Stimulated activated CD8-positive, alpha-beta memory T cell treated with anti-CD3 and anti-CD28 coated beads, Interleukin-7, amount 100 ng/mL, for 1 hour (primary cell): ENCODE measurements at places on chromosomes 2 and 18.

DNA sequence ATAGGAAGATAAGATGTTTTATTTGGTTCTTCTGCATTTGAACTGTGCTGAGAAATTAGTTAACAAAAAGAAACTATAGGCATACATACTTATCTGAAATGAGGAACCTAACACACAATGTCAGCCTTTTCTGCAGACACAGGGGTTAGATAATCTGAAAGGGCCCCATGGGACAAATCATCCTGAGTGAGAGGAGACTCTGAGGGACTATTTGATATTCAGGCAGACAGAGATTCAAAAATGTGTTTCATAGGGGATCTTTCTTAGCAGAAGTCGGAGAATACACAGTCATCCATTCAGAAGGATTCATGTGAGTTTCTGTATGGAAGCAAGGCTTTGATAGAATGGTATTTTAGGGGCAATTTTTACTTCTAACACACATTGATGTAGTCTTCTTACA is 79.1 kb downstream of the NCKAP5 start:
- no peak for DNase-seq

GRCh38 chr2:156005999-156006712 is 326.4 kb downstream of the NR4A2 start:
- DNase-seq = no peak

- DNase-seq = no peak
These were observed 101.5 kb upstream of the SETBP1 start for GRCh38 chr18:44579028-44579702.

DNA sequence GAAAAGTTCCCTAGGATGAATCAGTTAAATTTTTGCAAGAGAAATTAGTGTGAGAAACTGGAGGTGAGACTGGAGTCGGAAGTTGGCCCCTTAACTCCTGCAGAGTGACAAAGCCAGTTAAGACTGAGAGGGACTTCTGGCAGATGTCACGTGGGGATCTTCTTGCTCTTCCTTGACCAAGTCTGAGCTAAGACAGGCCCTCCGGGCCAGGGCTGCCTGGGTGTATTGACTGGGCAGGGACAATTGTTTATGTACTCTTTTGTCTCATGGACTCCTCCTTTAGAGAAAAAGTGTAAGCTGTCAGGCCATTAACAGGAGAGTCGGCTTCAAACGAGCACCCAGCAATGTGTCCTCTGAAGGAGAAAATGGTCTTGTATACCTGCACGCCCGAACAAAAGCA is 48.6 kb upstream of the RALBP1 start:
- no peak for DNase-seq

- DNase-seq = no peak
These were observed 58.1 kb downstream of the NCKAP1 start for GRCh38 chr2:182980115-182980514.

GRCh38 chr2:126748929-126749518 is 93.1 kb downstream of the GYPC start:
- DNase-seq = no peak

DNA sequence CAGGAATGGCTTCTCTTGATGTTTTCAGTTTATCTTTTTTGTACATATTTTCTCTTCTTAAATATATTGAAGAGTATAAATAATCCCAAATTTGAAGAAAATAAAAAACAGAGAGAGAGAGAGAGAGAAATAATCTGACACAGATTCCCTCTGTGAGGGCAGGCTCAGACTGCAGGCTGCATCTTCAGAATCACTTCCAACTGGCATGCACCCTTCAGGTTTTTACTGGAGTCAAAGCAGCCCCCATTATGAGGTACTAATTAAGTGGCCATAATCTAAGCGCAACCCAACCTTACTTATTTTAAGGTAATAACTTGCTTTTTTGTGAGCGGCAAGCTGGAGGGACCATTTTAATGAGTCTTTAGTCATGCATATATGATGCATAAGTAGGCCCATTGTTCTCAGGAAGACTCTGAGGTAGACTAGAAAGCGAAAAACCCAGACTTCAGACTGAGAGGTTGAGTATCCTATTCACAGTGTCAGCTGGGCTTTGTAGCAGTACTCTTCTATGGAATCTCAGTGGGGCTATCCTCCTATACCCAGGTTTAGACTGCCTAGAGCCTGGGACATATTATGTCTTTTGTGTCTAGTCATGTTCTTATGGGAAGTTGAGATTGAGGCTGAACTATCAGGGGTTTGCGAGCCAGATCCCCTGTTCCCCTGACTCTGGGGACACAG is 167.4 kb downstream of the SP3 start:
- no peak for DNase-seq

- DNase-seq = no peak
These were observed 147.0 kb downstream of the VAPA start for GRCh38 chr18:10060841-10061240.

- DNase-seq = no peak
These were observed 1.7 kb downstream of the RTN4 start for GRCh38 chr2:55048508-55049042.

GRCh38 chr2:207405150-207405549 is 124.6 kb upstream of the CREB1 start:
- no peak for DNase-seq

- DNase-seq = no peak
These were observed 1.3 kb upstream of the SCYGR3 start for GRCh38 chr2:227615906-227616305.

DNA sequence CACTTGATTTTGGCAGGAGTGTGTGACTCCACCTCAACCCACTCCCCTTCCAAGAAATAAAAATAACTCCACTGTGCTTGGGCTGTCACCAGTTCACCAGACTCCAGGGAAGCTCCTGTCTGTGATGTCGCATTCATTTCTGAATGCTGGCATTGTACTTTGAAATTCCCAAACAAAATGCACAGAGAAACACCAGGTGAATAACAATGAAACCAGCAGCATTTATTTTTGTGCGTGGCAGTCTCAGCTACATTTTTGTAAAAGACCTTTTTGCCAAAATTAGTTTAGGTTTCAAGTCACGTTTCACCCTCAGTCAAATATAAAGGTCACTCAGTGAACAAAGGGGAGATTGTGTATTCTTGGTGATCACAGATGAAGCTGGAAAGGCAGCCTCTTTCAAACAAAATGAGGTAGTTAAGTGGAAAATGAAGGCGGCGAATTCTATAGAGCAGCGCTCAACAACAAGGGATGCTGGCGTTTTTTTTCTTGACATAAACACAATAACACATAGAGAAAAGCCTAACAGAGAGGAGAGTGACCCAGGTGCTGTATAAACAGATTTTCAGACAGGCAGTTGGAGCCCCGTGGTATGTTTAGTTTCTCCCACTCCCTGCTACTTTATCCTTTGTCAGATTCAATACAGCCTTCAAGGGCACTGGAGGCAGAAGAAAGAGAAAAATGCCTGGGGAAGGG is 210.3 kb upstream of the GCFC2 start:
- DNase-seq = no peak

DNA sequence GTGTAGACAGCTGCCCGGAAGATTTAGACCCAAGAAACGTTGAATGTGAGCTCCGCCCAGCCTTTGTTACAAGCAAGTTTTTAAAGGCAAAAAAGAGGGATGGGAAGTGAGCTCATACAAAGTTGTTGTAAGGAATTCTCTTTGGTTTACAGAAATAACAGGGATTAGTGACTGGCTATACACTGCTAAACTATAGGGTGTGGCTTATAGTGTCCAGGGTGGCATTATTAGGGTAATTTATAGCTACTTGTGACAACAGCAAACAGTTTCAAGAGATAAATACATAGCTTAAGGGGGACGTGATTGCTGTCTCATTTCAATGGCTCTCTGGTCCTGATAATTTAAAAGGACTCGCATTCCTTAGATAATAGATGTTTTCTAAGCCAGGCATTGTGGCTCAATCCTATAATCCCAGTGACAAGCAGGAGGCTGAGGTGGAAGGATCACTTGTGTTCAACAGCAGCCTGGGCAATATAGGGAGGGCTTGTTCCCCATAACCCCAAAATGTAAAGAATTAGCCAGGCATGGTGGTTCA is 66.5 kb upstream of the TGIF1 start:
- no peak for DNase-seq

- no peak for DNase-seq
These were observed 33.7 kb downstream of the TMEM17 start for GRCh38 chr2:62472312-62472711.

DNA sequence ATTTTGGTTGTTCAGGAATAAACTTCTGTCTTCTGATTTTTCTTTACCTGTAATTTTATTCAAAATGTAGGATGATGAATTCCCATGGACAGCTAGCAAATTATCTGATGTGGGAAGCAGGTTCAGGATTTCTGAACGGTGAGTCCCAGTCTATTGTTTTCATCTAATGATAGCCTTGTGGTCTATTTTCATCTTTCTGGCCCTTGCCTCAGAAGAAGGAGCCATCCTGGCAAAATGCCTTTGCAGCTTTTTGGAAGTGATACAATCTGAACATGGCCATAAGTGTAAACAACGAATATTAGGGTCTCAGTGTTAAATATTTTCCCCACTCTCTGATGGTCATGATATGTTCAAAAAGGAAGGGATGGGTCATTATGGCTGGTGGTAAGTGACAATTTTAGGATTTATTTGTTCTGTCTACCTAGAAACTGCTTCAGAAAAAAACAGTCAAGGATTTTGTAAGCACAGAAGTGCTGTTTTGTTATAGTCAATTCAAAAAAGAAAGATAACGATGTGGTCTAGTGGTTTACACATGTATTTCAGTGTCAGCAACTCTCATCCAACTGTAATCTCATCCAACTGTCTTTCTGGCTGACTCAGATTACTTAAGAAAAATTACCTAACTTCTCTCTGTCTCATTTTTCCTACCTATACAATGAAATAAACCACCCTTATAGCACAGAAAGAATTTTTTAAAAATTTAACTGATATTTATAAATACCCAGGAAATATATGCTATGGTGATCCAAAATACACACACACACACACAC is 272.6 kb upstream of the ERBB4 start:
- DNase-seq = no peak

- DNase-seq = no peak
These were observed 13.1 kb downstream of the GPR45 start for GRCh38 chr2:105254531-105255210.

GRCh38 chr2:229409751-229410181 is 138.7 kb upstream of the PID1 start:
- no peak for DNase-seq

- no peak for DNase-seq
These were observed 194.3 kb downstream of the HAUS1 start for GRCh38 chr18:46298511-46298910.

DNA sequence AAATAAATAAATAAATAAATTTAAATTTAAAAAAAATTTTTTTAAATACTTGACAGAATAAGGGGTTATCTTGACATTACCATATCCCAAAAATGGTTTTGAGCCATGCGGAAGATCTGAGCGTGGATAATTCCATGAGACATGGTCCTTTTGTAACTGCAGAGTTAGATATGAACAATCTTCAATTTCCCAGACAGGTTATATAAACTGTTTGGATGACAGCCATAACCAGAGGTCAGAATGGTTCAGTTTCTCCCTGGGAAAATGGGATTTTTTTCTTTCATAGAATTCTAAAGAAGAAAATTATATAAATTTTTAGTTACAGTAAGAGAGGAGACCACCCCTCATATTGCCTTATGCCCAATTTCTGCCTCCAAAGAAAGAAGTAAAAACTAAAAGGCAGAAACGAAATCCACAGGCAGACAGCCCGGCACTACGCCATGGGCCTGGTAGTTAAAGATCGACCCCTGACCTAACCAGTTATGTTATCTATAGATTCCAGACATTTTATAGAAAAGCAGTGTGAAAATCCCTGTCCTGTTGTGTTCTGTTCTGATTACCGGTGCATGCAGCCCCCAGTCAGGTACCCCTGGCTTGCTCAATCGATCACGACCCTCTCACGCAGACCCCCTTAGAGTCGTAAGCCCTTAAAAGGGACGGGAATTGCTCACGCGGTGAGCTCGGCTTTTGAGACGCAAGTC is 3.0 kb downstream of the GALM start:
- no peak for DNase-seq

- DNase-seq = peak; percentile 3
These were observed 20.0 kb downstream of the SETBP1 start for GRCh38 chr18:44700652-44701051.

- DNase-seq = no peak
These were observed 757.6 kb downstream of the NR4A2 start for GRCh38 chr2:155574941-155575340.

DNA sequence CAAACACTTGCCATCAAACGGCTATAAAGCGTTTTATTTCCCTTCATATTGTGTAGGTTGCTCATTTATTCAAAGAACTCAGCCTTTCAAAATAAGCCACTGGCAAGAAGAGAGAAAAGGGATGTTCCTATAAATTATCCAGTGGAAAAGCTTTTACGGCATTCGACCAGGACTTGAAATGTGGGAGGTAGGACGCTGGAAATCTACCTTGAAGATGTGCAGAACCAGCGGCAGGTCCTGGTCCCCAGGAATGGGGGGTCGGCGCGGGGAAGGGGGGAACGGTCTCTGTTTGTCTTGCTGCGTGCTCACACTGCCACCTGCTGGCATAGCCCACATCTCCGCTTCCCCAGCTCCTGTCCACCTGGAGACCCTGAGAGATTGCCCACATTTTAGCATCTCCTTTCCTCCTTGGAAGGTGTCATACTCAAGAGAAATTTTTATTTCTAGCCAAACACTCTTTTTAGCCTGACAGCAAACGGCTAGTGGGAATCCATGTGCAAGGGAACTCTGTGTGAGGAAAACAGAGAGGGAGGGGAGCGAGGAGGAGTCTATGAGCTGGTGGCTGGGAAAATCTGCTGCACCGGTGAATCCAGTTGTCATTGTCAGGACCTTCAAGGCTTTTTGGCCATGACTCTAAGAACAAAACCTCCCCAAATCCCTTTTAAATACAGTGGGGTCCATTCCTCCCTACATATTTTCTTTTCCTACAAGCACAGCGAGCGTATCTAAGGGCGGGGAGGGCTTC is 349.0 kb upstream of the PKDCC start:
- no peak for DNase-seq

GRCh38 chr18:25399554-25399953 is 47.6 kb upstream of the ZNF521 start:
- DNase-seq = no peak
